ENCODE measurements at places on chromosomes 2 and 18.

DNA sequence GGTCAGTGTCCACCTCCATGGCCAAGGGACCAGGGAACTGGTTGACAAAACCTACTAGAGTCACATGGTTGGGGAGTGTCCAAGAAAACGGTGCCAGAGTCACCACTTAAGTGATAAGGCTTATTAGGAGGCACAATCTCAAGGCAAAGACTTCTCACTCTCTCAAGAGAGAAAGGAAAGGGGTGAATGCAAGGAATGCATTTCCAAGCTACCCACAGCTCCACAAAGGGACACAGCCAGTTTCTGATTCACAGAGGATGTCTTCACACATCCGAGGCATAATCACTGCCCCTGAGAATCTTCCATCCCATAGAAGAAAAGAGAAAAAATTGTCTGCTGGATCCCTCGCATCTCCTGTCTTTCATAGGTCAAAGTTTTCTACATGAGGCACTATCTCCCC, 269.3 kb downstream of the TNS1 start:
- no peak for DNase-seq

- no peak for DNase-seq
These were observed 15.0 kb upstream of the KLF7 start for GRCh38 chr2:207180741-207181140.

DNA sequence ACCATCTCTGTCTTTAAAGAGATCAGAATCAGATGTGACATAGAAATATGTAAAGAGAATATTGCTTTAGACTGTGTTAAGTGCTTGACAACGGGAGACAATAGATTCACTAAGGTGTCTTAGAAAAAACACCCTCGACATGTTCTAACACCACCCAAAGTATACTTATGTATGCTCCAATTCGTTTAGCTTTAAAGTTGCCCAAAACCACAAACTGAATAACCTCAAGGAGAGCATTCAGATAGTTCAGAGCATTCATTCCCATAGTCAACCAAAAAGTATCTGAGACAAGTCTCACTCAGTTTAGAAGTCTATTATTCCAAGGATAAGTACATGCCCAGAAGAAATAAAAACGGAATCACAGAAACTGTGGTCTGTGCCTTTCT, 96.4 kb downstream of the KYNU start:
- DNase-seq, result no peak

- DNase-seq, result no peak
These were observed 58.6 kb downstream of the CYP26B1 start for GRCh38 chr2:72089028-72089427.

- DNase-seq, result no peak
These were observed 30.2 kb downstream of the PKP4 start for GRCh38 chr2:158486970-158487325.

DNA sequence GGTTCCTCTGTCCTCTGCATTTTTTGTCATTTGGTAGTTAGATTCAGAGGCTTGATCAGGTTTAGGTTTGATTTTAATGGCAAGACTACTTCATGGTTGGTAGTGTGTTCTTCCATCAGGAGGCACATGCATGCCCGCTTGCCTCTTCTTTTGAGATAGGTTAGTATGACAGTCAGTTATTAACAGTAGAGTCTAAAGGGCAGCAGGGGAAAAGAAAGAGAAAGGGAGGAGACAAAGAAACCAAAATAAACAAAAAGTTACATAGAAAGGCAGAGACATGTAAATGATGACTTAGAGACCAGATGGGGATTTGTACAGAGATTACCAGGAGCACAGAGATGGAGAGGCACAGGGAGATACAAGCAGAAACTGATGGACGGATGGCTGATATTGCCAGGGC, 10.2 kb upstream of the RMP24 start:
- DNase-seq, result no peak

GRCh38 chr2:121288454-121289231, 3.6 kb upstream of the TFCP2L1 start:
- no peak for DNase-seq

- no peak for DNase-seq
These were observed 61.2 kb downstream of the KCNE4 start for GRCh38 chr2:223113161-223113560.

DNA sequence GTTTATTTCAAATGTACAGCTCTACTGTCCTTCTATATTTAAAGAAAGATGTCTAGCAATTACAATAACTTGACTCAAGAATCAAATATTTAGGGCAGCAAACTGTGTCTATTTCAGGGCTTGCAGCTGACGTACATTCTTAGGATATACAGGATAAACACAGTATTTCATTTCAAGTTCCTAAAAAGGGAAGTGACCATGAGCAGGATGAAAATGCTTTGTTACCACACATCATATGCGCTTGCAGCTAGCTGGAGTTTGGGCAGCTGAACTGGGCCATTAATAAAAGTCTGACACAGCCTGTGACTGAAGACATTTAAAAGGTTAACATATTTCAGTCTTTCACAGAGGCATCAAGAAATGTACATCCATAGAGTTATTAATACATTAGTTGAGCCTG, 264.6 kb upstream of the TRIB2 start:
- DNase-seq, result no peak

- no peak for DNase-seq
These were observed at the start of gene SYT4 for GRCh38 chr18:43277164-43277600. Gene SYT4, minus strand, starts transcription at chr18:43277490. Its CDS starts 209 bp downstream, at chr18:43277281.

GRCh38 chr2:205681401-205682238, 681 bp upstream of the NRP2 start:
- no peak for DNase-seq

GRCh38 chr2:30768708-30769480, 38.4 kb downstream of the CAPN13 start:
- no peak for DNase-seq

DNA sequence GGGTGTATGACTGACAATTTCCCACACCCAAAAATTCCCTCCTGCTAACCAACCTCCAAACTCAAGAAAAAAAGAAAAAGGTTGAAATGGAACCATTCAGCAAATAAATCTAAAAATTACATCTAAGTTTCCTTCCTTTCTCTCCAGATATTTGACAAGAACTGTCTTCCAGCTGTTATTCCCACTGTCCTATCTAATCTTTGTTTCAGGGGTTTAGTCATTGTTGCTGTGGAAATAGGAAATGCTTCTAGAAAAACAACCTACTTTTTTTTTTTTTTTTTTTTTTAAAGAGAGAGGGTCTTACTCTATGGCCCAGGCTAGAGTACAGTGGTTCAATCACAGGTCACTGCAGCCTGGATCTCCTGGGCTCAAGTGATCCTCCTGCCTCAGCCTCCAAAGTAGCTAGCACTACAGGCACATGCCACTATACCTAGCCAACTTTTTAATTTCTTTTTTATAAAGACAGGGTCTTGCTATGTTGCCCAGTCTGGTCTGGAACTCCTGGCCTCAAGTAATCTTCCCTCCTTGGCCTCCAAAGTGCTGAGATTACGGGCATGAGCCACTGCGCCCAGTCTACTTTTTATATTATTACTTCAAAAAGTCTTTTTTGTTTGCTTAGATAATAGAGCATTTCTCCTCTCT, 88.1 kb downstream of the ITSN2 start:
- no peak for DNase-seq

GRCh38 chr2:47903781-47904490, 2.4 kb downstream of the FBXO11 start:
- no peak for DNase-seq

- no peak for DNase-seq
These were observed 189.0 kb upstream of the SMAD7 start for GRCh38 chr18:49139766-49140165.

DNA sequence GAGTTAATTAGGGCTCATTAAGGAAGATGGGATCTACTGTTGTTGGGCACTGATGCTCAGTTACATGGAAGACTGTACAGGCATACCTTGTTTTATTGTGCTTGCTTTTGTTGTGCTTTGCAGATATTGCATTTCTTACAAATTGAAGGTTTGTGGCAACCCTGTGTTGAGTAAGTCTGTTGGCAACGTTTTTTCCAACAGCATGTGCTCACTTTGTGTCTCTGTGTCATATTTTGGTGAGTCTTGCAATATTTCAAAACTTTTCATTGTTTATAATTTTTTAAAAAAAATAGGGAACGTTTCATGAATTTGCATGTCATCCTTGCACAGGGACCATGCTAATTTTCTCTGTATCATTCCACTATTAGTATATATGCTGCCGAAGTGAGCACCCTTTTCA, 15.6 kb downstream of the PHLPP1 start:
- DNase-seq, result no peak

DNA sequence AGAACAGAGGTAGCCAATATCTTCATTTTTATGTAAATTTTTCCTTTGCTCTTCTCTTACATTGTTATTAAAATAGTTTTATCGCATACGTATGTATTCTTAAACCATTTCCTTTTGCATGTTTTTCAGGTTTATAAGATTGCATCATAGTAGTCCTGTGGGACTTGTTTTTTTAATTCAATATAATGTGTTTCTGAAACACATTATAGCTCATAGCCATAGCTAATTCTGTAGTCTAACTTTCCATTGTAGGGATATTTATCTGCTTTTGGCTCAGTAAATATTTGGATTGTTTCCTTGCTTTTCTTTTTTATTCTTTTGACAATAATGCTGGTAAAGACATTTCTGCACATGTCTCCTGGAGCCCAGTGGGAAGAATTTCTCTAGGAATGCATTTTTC, 484.3 kb downstream of the PTPRM start:
- DNase-seq, result no peak

Data from activated CD8-positive, alpha-beta memory T cell treated with anti-CD3 and anti-CD28 coated beads for 4 hours (primary cell).